ENCODE measurements at places on chromosomes 7 and 10. TPM values are rescaled to one million over a fixed set of nuclear protein-coding genes. Genes with fewer than 3 reads are reported as not detected.

The GPR15LG gene
- not detected for total RNA-seq

DNA sequence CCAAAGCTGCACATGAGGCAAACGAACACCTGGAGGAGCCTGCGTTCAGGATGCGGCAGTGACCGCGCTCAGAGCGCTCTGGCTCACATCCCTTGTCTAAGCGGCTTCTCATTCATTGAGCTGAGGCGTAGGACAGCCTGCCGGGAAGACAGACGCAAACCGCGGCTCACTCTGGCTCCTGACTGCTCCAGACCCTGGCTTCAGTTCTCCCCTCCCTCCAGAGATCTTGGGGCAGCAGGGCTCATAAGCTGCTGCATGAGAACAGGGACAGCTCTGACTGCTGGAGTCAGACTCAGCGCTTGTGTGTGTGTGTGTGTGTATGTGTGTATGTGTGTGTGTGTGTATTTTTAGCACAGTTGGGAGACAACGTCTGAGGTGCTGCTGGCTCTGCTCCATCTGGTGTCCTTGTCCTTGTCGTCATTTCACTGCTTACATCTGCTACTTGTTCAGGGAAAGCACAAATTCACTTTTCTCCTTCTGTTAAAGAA, 15.8 kb upstream of the LYZL2 start:
- peak; percentile 71 for DNase-seq

The AGBL3 gene
- total RNA-seq = 3.4 TPM

The FAM24B gene
- total RNA-seq = 0.47 TPM

DNA sequence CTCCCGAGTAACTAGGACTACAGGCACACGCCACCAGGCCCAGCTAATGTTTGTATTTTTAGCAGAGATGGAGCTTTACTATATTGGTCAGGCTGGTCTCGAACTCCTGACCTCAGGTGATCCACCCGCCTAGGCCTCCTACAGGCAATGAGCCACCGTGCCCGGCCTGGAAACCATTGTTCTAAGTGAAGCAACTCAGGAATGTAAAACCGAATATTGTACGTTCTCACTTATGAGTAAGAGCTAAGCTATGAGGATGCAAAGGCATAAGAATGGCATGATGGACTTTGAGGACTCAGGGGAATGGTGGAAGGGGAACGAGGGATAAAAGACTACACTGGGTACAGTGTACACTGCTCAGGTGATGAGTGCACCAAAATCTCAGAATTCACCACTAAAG, 235.1 kb upstream of the AUTS2 start:
- DNase-seq = no peak

The TMEM225B gene
- 0.40 TPM for total RNA-seq

DNA sequence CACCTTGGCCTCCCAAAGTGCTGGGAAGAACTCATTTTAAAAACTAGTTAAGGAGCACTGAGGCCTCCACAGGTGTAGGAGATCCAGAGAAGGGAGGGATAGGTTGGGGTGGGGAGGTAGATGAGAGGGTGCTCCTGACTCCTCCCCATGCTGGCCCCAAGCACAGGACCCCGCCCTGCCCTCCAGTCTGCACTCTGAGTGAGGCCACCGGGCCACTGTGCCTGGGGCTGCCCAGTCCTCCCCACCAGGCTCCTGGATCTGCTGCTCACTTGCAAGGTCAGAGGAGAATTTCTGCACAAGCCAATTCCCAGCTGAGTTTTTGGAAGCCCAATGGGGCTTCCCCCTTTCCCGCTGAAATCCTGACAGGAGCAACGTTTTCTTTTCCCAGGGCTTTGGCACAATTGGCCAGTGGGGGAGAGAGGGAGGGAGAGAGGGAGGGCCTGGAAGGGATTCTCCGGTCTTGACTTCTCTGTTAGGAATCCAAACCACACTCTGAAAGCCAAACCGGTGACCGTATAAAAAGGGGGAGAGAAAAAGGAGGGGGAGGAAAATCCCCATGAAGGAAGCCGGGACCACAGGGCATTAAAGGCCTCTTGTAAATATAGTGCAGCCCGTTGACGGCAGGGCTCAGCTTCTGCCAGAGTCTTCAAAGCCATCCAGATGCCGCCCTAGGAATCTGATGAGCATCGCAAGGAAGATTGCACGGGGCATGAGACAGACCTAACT, 116.2 kb downstream of the SH3PXD2A start:
- peak; percentile 41 for DNase-seq

DNA sequence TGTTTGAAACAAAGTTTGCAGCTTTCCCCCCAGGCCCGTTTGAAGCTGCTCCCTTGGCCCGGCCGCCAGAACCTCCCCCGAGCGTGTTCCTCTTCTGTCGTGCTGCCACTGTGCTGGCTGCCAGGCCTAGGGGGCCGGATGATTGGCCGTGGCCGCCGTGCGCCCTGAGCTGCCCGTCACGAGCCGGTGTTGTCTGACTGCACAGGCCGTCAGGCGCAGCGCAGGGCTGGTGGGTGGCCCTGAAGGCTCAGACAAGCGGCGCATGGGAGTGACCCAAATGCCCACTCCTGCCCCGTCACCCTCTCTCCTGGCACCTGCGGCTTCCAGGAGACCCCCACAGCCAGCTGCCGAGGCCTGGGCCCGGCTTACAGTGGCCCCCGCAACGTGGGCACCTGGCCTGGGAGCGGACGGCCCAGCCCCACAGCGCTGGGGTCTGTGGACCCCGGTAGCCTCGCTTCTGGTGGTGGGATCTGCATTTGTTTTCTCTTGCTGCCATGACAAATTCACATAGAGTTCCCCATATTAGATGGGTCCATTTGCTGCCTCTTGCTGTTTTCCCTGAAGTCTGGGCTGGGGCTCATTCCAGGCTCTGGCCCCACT, 13.1 kb downstream of the JAKMIP3 start:
- DNase-seq = no peak

The NUDT13 gene
- 2.5 TPM for total RNA-seq

DNA sequence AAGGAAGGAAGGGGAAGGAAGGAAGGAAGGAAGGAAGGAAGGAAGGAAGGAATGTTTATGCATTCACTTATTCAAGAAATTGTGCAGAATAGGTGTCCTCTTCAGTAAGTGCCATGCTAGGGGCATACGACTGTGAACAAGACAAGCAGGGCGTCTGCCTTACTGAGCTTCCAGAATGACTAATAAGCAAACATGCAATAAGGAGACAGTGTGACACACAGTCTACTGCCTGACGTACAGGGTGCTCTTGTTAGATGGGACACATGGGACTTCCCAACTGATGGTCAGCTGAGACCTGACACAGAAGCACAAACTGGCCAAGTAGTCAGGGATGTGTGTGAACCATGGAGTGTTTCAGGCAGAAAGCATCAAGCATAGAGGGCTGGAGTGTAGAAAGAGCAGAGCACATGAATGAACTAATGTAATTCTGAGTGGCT, 18.2 kb downstream of the DNAJC12 start:
- no peak for DNase-seq

GRCh38 chr7:106629516-106629915, 31.4 kb downstream of the CCDC71L start:
- DNase-seq = no peak

The NKX2-3 gene
- not detected for total RNA-seq

DNA sequence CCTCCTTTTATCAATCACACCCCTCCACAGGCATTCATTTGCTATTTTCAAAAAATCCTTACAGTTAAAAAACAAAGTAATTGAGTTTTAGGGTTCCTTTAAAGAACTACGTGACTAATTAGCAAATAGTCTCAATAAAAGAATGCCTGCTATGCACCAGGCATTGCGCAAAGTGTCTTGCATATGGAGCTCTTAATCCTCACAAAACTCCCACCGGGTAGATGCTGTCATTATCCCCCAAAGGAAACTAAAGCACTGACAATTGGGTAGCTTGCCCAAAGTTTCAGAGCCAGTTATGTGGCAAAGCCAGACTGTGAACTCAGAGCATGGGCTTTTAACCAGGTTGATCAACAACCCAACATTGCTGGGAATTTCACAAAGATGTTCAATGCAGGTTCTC, 305.7 kb downstream of the ELMO1 start:
- no peak for DNase-seq

The CTAGE6 gene
- 0.09 TPM for total RNA-seq

The PTF1A gene
- not detected for total RNA-seq

- DNase-seq = no peak
Observed at GRCh38 chr7:1611708-1612241, 41.9 kb upstream of the PSMG3 start.

GRCh38 chr10:131820626-131821025, 80.2 kb upstream of the PPP2R2D start:
- no peak for DNase-seq

DNA sequence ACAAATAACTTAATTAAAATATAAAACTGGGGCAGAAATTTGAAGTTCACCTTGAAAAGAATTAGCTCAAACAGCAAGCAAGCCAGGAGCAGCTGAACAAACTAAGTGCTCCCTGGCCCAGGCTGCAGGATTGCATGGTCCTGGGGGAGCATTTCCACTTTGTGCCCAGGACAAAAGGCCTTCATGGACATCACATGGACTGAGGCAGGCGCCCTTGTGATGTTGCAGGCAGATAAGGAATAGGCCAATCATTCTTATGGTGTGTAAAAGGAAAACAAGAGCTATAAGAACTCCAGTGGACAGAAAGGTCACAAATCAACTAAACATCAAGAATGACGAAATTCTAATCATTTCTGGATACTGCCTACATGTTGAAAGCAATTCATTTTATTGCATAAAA, 17.5 kb upstream of the TECTB start:
- DNase-seq = peak; percentile 77

DNA sequence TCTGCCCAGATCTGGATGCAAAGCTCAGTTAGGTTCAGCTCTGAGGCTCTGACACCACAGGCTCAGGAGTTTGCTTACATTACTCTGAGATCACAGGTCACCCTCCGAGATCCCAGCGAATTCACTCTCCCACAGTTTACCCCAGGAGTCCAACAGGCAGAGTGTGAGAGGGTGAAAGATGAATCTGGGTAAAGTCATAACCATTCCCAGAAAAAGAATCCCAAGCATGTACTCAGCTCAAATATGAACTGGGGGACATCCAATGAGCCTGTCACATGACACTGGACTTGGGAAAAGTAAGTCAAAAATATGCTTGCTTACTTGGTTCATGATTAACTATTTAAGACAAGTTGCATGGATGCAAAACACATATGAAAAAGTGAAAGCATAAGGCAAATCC, 110.3 kb upstream of the ARID5B start:
- no peak for DNase-seq
